SK-N-SH (cell line): ENCODE measurements at places on chromosomes 1 and 21. TPM values are rescaled to one million over a fixed set of nuclear protein-coding genes. Genes with fewer than 3 reads are reported as not detected.

DNA sequence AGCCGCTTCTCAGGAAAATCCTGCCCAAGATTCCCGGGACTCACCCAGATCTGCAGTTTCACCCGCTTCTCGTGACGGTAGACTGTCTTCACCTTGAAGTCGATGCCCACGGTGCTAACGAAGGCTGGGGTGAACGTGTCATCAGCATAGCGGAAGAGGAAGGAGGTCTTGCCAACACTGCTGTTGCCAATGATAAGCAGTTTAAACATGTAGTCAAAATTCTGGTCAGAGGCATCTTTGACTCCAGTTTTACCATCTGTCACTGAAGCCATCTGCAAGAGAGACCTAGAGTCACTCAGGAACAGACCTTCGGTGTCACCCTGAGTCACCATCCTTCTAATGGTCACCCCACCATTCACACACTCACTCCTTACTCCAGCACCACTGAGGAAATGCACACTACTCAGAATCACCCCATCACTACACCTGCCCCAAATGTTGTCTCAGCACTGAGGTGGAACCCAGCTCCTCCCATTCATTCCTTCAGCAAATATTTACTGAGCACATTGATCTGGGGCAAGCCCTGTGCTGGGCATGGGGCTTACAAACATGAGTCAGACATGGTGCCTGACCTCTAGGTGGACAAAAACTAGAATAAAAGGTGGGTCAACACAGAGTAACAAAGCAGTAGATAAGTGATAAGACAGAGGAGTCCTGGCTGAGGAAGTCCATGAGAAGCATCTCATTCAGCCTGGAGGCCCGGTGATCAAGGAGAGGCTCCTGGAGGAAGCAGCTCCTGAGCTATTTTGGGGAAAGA is 13.5 kb downstream of the RAB3B start:
- DNase-seq: no peak
- H3K27me3 ChIP-seq: no peaks in the 10 kb centered on the region
- no peak overlapping the region for H3K4me3 ChIP-seq
- H3K4me1 ChIP-seq: no peaks in the 10 kb centered on the region

Gene ADAM15
- 60.1 and 64.1 TPM in 2 replicates for polyA plus RNA-seq

DNA sequence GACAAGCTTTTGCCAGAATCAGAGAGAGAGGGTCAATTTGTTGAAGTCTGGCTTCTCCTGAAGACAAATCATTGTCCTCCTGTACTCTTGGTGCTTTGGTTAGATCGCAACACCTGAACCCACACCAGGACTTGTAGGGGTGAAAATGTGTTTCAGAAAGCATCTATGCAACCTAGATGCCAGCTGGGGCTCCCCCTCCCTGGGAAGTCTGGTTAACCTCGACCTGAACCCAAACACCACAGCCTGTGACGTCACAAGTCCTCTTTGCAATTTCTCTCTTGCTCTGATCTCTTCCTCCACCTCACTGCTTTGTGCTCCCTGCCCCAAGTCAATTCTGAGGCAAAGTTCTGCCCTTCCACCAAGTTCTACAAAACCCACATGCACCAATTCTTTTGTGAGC is 42.8 kb upstream of the USP24 start:
- no peak for DNase-seq
- no peak overlapping the region for H3K4me3 ChIP-seq
- H3K4me1 ChIP-seq: no peaks in the 10 kb centered on the region
- H3K36me3 ChIP-seq: no peaks in the 10 kb centered on the region
- H3K27ac ChIP-seq: no peak overlapping the region
- H3K27me3 ChIP-seq: no peaks in the 10 kb centered on the region

GRCh38 chr1:84406346-84406861 is 8.1 kb downstream of the DNASE2B start:
- H3K27me3 ChIP-seq: no peaks in the 10 kb centered on the region
- DNase-seq: no peak
- H3K4me3 ChIP-seq: no peak overlapping the region
- no peak overlapping the region for H3K27ac ChIP-seq
- H3K4me1 ChIP-seq: no peaks in the 10 kb centered on the region

- no peaks in the 10 kb centered on the region; the same call in 1 of the 2 replicates for H3K36me3 ChIP-seq
- peak within 1 kb of the TSS; percentile 78 for H3K27ac ChIP-seq
- H3K4me1 ChIP-seq: peaks cover 14% of the 10 kb centered on the region
- peaks cover 18% of the 10 kb centered on the region for H3K27me3 ChIP-seq
- DNase-seq: peak; percentile 91
- peak within 1 kb of the TSS; percentile 57 for H3K4me3 ChIP-seq
Measured at GRCh38 chr1:177170756-177171535, at the start of gene BRINP2. Gene BRINP2, plus strand, starts transcription at chr1:177170958. Its CDS starts 58,919 bp downstream, at chr1:177229877.

DNA sequence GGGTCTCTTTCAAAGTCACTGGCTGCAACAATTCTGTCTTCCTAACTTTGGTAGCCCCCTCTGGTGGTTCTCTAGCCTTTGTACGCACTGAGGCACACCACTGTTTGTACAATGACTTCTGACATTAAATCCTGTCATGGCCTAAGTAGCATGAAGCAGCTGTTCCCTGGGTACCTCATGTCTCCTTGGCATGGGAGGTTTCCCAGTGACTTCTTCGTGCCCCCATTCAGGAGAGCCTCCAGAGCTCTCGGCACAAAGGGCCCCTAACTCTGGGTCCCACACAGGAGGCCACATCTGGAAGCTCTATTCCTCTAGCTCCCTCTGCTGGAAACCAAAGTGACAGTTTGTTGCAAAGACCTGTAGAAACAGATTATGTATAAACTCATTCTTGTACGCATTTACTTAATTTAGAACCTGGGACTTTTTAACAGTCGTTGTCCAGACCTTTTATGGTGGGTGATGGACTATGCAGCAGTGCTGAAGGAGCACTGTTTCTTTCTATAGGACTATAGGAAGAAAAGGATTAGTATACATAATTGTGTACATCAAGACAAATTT is 13.4 kb downstream of the SWT1 start:
- H3K36me3 ChIP-seq: peaks cover 16% of the 10 kb centered on the region
- H3K27me3 ChIP-seq: no peaks in the 10 kb centered on the region
- H3K27ac ChIP-seq: no peak overlapping the region
- H3K4me3 ChIP-seq: no peak overlapping the region

DNA sequence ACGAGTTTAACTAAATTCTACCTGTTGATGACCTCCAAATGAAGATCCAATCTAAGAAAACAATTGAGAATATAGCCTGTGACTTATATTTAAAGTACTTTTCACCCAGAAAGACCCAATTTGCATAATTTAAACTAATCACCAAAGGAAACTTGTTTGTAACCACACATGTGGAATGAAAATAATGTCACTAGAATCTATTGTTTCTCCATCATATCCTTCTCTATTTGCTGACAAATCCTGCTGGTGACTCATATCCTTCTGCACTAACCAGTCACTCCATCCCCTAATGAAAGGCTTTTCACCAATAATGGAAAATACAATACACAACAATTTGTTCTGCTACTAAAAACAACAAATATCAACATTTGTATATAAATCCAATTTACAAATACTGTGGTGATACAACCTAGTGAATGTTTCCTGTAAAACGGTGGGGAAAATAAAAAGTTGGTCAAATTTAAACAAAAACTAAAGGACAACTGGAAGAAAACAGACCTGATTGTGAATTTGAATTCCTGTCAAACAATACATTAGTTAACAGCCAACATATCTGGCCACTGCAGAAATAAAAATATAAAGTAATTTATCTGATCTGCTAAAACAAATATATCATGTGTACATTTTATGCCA is 6.5 kb downstream of the PTP4A2 start:
- peaks cover 83% of the 10 kb centered on the region for H3K4me1 ChIP-seq
- H3K4me3 ChIP-seq: no peak overlapping the region
- H3K27me3 ChIP-seq: no peaks in the 10 kb centered on the region
- H3K36me3 ChIP-seq: peaks cover 15% of the 10 kb centered on the region
- no peak for DNase-seq
- peak overlapping the region; percentile 16; the same call in 1 of the 2 replicates for H3K27ac ChIP-seq

- no peaks in the 10 kb centered on the region for H3K4me1 ChIP-seq
- peak; percentile 33 for DNase-seq
- no peaks in the 10 kb centered on the region for H3K36me3 ChIP-seq
Measured at GRCh38 chr21:45264146-45264911, 23.4 kb downstream of the POFUT2 start.

DNA sequence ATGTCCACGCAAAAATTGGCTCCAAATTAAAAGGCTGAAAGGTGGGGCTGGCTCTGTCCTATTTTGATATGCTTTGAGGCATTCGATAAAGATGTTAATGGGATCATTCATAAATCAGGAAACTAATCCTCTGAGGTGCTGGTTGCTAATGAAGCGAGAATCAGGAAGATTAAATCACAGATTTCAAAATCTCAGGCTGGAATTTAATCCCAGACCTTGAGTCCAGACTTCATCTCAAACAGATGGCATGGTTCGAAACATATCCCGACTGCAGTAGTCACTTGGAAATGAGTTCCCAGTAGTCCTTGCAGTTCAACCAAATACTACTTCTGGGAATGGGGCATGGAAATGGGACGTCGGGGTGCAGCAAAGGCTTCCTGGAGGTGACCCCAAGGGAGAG is 4.5 kb upstream of the KLF17 start:
- no peaks in the 10 kb centered on the region for H3K36me3 ChIP-seq
- no peaks in the 10 kb centered on the region; the same call in 1 of the 2 replicates for H3K4me1 ChIP-seq
- no peak overlapping the region for H3K27ac ChIP-seq

Gene SCNM1
- polyA plus RNA-seq: 23.4 and 27.8 TPM in 2 replicates

Gene AGMAT
- polyA plus RNA-seq: 0.60 and 0.66 TPM in 2 replicates

DNA sequence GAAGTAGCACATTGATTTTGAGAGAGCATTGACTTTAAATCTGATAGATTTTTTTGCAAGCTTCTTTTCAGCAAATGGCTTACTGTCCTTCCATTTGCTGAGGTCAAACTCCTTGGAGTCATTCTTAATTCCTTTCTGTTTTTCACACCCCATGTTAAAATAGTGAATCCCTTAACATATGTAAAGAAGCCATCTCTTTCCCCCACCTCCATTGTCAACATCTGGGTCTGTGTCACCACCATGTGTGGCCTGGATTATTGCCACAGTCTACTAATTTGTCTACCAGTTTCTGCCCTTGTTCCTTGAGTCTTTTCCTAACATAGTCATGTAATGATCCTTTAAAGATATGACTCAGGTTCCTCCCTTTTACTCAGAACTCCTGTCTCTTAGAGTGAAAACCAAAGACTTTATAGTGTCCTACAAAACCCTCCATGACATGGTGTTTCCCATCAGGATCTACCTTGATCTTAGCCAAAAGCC is 104.7 kb downstream of the ST6GALNAC3 start:
- no peaks in the 10 kb centered on the region for H3K27me3 ChIP-seq
- DNase-seq: no peak
- no peaks in the 10 kb centered on the region for H3K4me1 ChIP-seq
- no peak overlapping the region for H3K27ac ChIP-seq

Gene IFNLR1
- polyA plus RNA-seq: 0.29 and 0.30 TPM in 2 replicates

DNA sequence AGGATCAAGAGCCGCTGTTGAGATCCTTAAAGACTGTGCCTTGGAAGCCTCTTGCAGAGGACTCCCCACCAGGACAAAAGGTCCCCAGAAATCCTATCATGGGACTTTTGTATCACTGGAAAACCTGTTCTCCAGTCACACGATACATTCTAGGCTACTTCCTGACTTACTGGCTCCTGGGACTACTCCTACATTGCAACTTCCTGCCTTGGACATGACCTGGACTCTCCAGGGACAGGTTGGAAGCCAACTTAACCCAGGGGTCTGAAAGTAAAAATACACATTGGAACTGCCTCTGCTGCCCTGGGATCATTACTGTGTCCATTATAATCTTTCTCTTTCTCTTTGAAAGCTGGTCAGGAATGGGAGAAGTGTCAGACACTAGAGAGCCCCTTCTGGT is 9.9 kb downstream of the PIGV start:
- peaks cover 11% of the 10 kb centered on the region for H3K4me1 ChIP-seq
- DNase-seq: no peak
- H3K27me3 ChIP-seq: no peaks in the 10 kb centered on the region
- H3K27ac ChIP-seq: no peak overlapping the region
- no peak overlapping the region for H3K4me3 ChIP-seq

DNA sequence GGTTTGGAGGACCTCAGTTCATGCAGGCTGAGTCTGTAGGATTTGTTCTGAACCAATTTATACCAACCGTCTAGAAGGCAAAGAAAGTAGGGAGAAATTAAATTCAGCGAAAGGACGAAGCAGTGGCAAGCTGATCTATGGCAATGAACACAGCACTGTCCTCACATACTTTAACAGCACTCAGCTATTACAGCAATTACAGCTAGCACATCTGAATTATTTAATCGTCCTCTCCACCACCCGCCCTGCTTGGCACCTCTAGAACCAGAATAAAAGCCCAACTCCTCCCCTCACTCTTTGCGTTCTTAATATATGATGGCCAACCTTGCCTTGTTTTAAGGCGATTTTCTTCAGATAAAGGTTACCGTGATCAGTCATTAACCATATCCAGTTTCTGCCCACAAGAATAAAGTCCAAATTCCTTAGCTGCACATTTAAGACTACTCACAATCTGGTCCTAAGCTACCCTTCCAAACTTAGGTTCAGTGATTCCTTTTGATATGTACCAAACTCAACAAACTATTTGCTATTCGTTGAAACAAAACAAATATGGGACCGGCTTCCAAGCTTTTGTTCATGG is 169.4 kb upstream of the ESRRG start:
- H3K4me3 ChIP-seq: no peak overlapping the region
- H3K27me3 ChIP-seq: no peaks in the 10 kb centered on the region
- no peaks in the 10 kb centered on the region for H3K36me3 ChIP-seq
- H3K27ac ChIP-seq: no peak overlapping the region

DNA sequence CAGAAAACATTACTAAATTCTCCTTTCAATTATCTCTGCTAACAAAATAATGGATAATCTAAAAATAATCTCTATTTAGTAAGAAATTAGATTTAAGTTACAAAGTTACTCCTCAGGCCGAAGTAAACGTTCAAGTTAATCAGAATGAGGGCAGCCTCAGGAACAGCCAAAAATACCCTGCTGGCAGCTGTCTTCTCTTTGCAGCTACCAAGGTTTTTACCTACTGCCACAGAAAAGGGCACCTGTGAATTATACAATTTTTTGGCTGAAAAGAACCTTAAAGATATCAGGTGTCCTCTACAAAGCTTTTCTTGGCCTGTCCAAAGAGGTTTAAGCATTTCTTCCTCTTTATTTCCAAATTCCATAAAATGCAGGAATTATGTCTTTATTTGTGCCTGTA is 84.4 kb downstream of the AKT3 start:
- H3K4me1 ChIP-seq: no peaks in the 10 kb centered on the region; the same call in 1 of the 2 replicates
- H3K27me3 ChIP-seq: no peaks in the 10 kb centered on the region
- H3K36me3 ChIP-seq: no peaks in the 10 kb centered on the region
- H3K27ac ChIP-seq: no peak overlapping the region
- H3K4me3 ChIP-seq: no peak overlapping the region
- DNase-seq: no peak

- DNase-seq: no peak
- H3K4me3 ChIP-seq: no peak overlapping the region
- H3K27me3 ChIP-seq: no peaks in the 10 kb centered on the region
- H3K4me1 ChIP-seq: peaks cover 14% of the 10 kb centered on the region; the same call in 1 of the 2 replicates
- no peaks in the 10 kb centered on the region for H3K36me3 ChIP-seq
- no peak overlapping the region for H3K27ac ChIP-seq
Measured at GRCh38 chr1:54569339-54569738, 21.3 kb downstream of the ACOT11 start.

Gene PRELP
- polyA plus RNA-seq: 0.26 and 0.48 TPM in 2 replicates

DNA sequence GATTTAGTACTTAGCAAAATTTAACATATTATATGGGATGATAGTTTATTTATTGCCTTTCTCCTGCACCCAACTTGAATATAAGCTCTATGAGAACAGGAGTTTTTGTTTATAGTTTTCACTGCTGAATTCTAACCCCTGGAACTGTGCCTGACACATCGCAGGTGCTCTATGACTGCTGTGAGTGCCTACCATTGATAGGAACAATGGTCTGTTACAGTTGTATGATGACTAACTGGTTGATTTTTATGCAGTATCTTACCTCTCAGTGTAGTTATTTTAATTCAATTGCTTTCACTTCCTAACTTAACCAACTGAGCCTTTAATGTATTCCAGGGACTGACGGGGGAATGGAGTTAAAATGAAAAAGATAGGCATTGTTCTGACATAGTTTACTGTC is 336.0 kb downstream of the ST6GALNAC3 start:
- no peak for DNase-seq
- H3K27me3 ChIP-seq: no peaks in the 10 kb centered on the region
- H3K27ac ChIP-seq: no peak overlapping the region
